ENCODE measurements at places on chromosomes 11 and 22.
A peak's percentile ranks its signal among the peaks of the same experiment; 100 is the strongest.

GRCh38 chr11:8310743-8311298, 47.1 kb upstream of the LMO1 start:
- DNase-seq = no peak

DNA sequence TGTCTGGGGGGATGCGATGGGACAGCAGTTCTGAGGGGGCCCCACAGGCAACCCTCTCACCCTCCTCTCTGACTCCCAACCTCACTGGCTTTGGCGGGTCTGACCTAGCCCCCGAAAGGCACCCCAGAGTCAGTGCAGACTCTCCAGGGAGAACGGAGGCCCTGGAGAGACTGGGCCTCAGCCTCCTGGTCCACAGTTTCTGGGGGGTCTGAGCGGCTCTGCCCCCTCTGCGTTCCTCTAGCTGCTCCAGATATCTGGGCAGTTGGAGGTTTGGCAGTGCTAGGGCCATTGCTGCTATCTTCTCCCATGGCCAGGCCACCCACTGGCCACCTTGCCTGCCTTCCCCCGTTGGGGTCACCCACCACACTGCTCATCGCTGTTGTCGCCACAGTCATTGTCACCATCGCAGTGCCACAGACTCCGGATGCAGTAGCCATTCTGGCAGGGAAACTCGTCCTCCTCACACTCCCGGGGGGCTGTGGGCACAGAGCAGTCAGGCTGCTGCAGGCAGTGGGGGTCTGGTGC, 18.8 kb downstream of the LRP4 start:
- DNase-seq = no peak

- peak; percentile 97 for DNase-seq
Observed at GRCh38 chr22:29310863-29311339, 4.5 kb downstream of the GAS2L1 start.

GRCh38 chr11:104870910-104871309, 27.4 kb downstream of the CASP12 start:
- DNase-seq = no peak

DNA sequence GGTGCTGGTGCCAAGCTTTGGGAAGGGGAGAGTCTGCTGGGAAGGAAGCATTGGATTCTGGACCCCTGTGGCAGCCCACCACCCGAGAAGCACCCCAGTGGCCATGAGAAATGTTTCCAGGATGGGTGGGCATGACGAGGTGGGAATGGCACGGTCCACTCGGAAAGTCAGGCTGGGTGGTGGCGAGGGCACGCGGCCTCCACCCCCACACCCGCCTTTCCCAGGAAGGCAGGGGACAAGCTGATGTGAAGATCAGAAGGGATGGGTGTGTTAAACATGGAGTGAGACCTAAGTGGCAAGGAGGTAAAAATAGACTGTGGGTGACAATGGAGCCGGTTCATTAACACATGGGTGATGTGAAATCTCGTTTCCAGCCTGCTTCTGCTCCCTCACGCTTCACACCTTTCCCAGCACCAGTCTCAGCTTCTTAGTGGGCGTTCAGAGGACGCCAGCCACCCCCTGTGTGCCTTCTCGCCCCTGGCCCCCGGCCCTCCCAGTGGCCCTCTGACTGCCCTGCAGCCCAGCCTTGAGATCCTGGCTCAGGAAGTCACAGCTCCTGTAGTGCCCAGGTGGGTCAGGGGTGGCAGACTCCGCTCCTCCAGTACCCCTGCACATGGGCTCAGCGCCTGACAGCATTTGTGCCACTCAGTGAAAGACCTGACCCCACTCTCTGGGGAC, 27.6 kb downstream of the LRRC10B start:
- DNase-seq = no peak

GRCh38 chr11:57164317-57164716, 17.4 kb upstream of the LRRC55 start:
- DNase-seq = no peak

GRCh38 chr11:2453436-2453835, 8.6 kb downstream of the KCNQ1 start:
- no peak for DNase-seq

- no peak for DNase-seq
Observed at GRCh38 chr11:1919391-1920127, at the start of gene TNNT3. Gene TNNT3, plus strand, starts transcription at chr11:1919703. Its CDS starts 3,172 bp downstream, at chr11:1922875.

- DNase-seq = no peak
Observed at GRCh38 chr11:79102840-79103239, 338.0 kb downstream of the TENM4 start.

DNA sequence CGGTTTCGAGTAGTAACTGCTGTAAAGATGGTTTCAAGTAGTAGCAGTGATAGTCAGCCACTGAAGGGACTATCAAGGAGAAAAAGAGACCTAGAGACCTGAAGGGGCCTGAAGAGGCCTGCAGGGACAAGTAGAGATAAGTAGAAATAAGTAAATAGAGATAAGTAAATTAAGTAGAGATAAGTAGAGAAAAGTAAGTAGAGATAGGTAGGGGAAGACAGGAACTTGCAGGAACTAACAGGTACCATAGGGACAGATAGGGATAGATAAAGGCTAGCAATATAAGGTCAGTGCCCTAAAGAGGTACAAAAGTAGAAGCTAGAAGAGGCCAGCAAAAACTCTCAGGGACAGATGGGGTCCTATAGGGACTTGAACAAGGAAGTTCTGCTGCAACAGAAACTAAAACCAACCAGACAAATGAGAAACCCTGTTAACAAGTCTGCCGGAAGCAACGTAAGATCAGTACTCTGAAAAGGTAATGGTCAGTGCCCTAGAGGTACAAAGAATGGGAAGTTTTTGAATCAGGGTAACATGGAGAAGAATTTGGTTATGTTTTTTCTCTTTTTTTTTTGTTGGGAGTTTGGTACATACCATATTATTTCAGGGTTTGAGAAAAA, 9.6 kb upstream of the SC5D start:
- no peak for DNase-seq

GRCh38 chr11:109998921-109999320, 94.3 kb upstream of the ZC3H12C start:
- DNase-seq = no peak

DNA sequence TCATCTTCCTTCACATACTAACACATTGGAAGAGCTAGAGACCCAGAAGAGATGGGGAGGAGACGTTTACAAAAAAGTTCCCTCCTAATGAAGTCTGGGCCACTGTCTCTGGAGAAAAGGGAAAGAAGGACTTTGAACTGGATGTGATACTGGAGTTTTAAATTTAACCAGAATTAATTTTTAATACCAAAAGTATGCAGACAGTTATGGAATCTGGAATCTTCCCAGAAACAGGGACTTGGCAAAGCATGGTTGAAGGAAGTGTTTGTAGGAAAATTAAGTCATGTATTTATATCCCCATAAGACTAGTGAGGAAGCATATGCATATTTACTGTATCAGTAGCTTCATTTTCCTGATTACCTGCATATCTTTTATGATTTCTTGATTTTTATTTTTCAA, 215.5 kb downstream of the TTC28 start:
- peak; percentile 54 for DNase-seq

- no peak for DNase-seq
Observed at GRCh38 chr11:95247127-95247684, 16.2 kb upstream of the SESN3 start.

GRCh38 chr11:92941676-92942571, 27.5 kb upstream of the MTNR1B start:
- peak; percentile 20 for DNase-seq

GRCh38 chr11:7348432-7349304, 97.0 kb downstream of the SYT9 start:
- no peak for DNase-seq

GRCh38 chr11:47587723-47588326, 1.3 kb downstream of the FAM180B start:
- DNase-seq = no peak

GRCh38 chr11:36500315-36500721, 9.8 kb downstream of the TRAF6 start:
- DNase-seq = no peak

DNA sequence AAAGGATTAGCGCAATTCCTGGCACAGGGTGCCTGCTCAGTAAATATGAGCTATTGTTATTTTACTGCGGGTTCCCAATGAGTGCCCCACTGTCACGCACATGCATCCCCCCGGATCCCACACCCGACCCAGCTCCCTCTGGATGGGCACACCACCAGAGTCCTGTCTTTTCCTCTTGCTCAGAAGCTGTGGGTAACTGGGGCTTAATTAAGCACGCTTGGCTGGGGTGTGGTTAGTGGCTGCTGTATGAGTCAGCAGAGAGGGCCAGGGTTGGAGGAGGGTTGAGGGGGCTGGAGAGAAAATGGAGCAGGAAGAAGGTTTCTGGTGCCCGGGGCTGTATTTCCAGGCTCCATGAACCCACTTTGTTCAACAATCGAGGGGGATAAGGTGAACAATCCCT, 30.3 kb upstream of the NECTIN1 start:
- DNase-seq = no peak

- DNase-seq = no peak
Observed at GRCh38 chr11:20589796-20590195, 9.6 kb upstream of the SLC6A5 start.

GRCh38 chr22:29307596-29308147, 1.2 kb downstream of the GAS2L1 start:
- DNase-seq = no peak

GRCh38 chr11:133895551-133895950, 50.2 kb upstream of the SPATA19 start:
- DNase-seq = no peak

- DNase-seq = no peak
Observed at GRCh38 chr11:102453302-102453695, 734 bp upstream of the TMEM123 start.

DNA sequence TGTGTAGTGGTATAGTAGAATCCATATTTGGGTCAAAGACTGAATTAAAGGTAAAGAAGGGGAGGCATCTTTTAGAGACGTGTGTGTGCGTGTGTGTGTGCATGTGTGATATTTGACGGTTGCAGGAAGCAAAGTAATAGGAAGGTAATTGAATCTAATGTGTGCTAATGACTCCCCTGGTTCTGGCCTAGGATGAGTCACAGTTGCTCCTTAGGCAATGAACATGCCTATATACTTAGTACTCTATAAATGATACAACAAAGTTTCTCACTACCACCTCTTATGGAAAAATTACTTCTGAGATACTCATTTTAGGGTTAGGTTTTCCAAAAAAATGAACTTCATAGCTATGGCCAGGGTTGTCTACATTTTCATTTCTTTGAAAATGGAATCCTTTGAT, 409.6 kb downstream of the GUCY1A2 start:
- no peak for DNase-seq

GRCh38 chr22:19849835-19850762, 4.6 kb downstream of the GNB1L start:
- DNase-seq = no peak

DNA sequence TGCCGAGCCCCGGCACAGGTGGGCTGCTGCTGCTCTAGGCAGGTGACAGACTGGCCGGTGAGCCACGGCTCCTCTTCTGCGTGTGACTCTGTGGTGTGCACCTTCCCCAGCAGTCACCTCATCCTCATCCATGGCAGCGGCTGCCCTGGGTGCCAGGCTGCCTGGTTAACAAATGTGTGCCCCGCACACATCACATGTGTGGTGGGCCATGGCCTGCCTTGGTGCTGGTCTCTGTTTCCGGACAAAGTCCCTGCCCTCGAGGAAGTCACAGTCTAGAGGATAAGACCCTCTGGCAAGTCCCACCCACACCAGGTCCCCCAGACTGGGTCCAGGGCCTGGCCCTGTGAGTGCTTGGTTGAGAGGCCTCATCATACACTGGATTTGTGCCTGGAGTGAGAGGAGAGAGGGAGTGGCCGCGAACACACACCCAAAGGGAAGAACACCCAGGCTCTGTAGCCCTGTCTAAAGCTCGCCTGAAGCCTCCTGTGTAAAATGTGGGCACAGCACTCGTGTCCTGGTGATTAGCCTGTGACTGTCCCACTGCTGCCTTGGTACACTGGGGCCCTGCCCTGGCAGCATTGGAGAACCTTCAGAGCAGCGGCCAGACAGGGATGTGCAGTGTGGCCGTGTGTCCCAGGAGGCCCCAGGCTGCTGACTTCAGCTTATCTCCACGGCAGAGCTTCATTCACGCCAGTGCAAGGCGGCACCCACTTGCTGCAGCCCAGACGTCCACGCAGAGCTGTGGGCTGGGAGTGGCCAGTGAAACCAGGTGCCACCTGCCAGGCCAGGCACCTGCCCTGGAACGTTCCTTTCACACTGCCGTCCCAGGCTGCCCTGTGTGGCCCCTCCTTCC, 269.9 kb downstream of the TBC1D22A start:
- no peak for DNase-seq

DNA sequence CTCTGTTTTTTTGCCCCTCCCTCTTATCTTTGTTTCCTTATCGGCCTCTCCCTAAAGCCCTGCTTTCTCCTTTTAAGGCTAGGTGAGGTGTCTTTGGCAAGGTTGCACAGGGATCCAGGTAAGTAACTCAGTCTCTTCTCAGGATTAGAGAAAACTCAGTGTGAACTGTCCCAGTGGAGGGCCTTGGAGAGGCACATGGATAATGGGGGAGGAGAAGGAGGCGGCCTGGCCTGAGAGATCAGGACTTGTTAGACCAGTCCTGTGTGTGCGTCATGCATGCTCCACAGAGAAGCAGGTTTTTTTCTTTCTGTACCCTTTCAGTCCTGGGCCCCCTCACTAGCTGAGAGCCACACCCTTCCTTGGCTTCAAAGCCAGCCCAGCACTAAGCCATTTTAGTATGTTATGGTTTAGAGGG, 19.9 kb downstream of the CTNND1 start:
- no peak for DNase-seq

- no peak for DNase-seq
Observed at GRCh38 chr11:126160345-126161022, 51.0 kb downstream of the RPUSD4 start.

- DNase-seq = no peak
Observed at GRCh38 chr11:9884601-9885000, 220.7 kb downstream of the SWAP70 start.

DNA sequence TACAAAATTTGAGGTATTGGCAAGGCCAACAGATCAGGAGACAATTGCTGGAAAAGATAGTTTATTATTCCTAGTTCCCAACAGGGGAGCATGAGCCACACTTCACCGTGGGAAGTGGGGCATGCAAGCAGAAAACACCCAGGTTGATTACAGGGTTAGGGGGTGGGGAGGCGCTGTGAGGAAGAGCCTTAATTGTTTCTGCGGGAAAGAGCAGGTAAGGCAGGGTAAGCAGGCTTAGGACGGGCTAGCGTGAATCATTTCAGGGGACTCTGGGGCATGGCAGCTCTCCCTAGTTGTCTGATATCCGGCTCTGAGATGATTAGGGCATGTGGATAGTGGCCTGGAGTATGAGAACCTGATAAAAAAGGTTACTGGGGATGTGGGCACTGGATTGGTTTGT, 20.7 kb upstream of the HTR3A start:
- no peak for DNase-seq
